Islet precursor cell (in vitro differentiated cells): ENCODE measurements at places on chromosomes 1 and 21.

DNA sequence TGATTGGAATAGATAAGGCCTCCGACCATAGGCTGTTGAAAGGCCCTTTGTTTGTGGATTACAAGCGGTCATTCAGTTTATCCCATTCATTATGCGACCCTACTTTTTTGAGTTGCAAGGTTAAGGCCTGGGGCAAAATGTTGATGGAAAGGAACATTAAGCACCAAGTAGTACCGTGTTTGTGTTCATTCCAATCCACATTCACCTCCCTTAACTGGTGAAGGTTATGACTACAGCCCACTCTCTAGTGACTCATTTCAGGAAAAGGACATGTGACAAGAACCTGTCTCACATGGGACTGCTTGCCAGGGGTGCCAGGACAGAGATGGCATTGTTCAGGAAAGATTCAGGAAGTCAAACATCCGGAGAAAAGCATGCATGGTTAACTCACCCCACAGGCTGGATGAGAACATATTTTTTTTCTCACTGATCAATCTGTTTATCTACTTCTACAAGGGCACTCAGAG is 81.6 kb downstream of the CD58 start:
- peak; percentile 94 for DNase-seq

- peak; percentile 56 for DNase-seq
Observed at GRCh38 chr1:225481738-225482137, 53.9 kb upstream of the LBR start.

DNA sequence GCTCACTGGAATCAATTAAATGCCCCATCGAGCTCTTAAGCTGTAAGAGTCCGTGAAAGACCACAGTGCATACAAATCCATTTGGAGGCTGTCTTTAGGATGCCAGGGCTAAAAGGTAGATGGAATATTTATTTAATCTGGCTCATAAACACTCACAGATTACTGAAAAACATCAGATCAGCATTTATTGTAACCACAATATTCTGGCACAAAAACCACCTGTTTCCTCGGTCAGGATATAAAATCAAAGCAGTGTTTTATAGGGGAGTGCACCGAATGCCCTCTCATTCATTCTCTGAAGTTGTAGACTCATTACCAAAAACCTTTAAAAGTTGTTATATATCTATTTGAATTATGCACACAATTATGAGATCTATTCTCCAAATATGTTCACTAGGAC is 500.9 kb downstream of the NEGR1 start:
- no peak for DNase-seq

DNA sequence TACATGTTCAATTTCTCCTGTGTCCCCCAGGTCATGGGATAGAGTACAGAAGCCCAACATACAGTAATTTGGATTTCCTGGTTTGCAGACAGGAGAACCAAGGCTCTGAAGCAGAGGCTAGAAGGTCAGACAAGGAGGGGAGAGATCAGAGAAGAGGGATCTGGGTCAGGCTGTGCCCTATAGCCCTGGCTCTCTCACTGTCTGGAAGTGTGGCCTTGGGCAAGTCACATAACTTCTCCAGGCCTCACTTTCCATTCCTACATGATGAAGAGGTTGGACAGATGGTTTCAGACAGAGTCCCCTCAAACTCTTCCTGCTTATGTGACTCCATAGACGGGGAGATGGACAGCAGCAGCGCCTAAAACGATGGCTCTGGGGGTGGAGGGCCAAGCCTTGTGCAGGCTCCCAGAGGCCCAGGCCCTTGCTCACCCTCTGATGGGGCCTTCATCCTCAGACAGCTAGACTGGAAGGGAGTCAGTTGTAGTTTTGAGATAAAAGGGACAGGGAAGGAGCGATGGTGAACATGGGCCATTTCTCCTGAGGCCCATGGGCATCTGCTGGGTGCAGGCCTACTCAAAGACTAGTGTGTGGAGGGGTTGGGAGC is 2.9 kb downstream of the TRIM62 start:
- DNase-seq: no peak

- DNase-seq: peak; percentile 32
Observed at GRCh38 chr1:151723726-151724370, 2.5 kb downstream of the RIIAD1 start.

- peak; percentile 64 for DNase-seq
Observed at GRCh38 chr21:36994501-36995158, 11.9 kb upstream of the RIPPLY3 start.

DNA sequence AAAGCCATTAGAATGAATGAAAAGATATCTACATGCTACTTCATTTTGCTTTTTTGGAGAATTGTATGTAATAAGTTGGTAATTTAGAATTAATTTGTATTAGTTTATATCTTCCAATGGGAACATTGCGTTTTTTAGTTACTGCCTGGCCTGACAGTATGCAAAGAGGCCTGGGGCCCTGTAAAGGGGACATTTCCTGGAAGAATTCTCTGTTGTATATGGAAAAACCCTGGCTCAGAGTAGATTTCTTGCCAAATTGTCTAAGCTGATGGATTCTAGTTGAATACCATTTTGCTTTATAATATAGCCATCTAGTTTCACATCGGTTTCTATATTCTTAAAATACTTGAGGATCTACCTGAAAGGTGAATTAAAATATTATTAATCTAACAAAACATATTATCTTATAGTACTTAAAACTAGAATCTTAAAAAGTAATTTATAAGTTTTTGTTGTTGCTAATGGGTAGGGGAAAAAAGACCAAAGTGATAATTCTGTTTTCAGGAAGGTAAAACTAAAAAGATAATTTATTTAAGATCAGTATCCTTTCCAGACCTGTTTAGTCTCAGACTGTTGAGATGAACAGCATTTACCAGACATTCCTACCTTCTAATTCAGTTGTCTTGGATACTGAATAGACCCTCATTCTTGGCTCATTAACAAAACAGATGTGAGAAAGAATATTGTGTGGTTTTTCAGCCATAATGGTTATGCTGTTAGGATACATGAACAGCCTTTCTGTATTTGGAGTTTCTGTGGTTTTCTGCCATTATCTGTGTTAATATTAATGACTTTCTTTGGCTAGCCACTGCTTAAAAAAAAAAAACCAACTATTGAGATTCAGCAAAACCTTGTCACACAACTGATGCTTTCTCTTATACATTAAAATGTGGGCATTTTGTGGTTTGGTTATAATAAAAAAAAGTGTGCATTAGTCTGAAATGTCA is 4.8 kb downstream of the AGO3 start:
- DNase-seq: no peak

- DNase-seq: peak; percentile 69
Observed at GRCh38 chr1:11321656-11322491, 48.9 kb downstream of the UBIAD1 start.

GRCh38 chr1:229440851-229441537 is 7.1 kb upstream of the ACTA1 start:
- DNase-seq: no peak

DNA sequence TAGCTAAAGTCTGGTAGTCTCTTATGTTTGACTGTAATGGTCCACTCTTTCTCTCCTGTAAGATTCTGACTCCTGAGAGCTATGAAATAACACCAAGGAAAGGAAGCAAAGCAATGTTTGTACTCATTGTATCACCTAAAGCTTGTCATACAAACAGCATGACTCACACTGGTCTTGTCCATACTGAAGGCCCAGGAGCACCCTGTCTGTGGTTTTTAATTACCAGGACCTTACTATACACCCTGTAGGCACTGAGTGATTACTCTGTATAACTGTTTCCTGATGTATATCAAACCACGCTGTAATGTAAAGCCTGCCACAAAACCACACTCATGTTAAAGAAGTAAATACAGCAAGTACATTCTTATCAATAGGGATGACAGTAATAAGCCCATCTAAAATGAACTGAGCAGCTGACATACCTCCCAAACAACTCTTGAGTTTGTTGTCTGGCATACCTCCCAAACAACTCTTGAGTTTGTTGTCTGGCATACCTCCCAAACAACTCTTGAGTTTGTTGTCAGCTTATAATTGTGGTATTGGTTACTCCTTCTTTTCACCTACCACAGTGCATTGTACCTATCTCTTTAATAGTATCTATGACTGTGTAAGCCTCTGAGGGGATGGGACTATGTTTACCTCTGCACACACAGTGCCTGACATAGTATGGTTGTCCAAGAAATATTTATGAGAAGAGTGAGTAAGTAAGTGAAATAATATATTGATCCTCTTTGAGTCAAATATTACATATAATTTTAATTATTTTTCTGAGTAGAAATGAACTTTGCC is 11.6 kb upstream of the TNFSF18 start:
- DNase-seq: peak; percentile 83

DNA sequence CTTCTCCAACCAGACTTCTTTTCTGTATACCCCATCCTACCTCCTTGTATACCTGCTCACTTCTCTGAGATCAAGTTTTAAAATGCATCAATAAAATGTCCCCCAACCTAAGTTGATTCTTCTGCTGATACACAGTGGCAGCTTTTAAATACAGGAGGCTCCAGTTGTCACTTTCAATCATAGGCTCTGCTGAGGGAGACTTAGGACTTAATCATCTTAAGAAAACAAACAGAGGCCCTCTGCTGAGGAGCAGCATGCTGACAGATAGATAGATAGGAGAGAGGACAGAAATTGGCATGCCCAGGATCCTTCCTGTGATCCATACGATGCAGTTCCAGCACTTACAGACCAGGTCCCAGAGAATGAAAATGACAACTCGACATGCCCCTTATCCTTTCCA is 311.0 kb upstream of the PROX1 start:
- no peak for DNase-seq
